EH (cell line): ENCODE measurements at places on chromosomes 2 and 18.

- DNase-seq = no peak
These were observed 622.6 kb downstream of the EPHA4 start for GRCh38 chr2:220949466-220949865.

- no peak for DNase-seq
These were observed 125.1 kb downstream of the TMEM200C start for GRCh38 chr18:5770176-5770575.

DNA sequence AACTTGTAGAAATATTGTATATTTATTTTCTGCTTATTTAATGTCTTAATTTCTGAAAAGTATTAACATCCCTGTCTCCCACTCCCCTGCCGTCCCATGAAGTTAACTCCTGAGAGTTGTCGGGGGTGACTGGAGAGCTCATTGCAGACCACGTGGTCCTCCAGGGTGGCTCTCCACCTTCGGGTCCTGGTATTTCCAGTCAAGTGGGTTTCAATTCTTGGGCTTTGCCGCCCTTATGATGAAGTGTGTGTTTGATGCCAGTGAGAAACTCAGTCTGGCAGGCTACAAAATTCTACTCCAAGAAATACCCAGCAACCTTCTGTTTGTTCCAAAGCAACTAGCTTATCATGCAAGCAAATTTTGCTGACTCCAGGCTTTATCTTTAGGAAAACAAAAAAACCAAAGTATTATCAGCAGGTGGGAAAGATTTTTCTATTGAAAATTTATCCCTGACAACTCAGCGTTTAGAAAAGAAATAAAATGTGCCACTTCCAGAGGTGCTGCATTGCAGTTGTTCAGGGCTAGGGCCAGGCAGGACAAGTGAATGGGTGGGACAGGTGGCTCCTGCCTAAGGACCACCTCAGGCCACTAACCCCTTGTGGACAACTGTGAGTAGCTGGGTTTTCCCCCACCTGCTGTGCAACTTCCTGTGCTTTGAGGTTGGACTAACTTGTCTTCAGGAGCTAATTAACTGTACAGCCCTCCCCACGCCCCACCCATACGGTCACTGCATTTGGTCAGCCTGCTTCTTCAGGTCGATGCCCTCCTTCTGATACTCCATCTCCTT, 46.6 kb downstream of the BCL2L11 start:
- no peak for DNase-seq

- DNase-seq = no peak
These were observed 671.6 kb upstream of the ACVR2A start for GRCh38 chr2:147173189-147173581.

GRCh38 chr2:20868377-20868776, 45.5 kb upstream of the LDAH start:
- no peak for DNase-seq

- no peak for DNase-seq
These were observed 63.9 kb downstream of the TMEM131 start for GRCh38 chr2:97931858-97932225.

DNA sequence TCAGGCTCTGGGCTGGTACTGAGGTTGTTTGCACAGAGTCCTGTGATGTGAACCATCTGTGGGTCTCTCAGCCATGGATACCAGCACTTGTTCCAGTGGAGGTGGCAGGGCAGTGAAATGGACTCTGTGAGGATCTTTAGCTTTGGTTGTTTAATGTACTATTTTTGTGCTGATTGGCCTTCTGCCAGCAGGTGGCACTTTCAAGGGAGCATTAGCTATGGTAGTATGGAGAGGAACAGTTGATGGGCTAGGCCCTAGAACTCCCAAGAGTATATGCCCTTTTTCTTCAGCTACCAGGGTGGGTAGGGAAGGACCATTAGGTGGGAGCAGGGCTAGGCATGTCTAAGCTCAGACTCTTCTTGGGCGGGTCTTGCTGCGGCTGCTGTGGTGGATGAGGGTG, 257.0 kb upstream of the GYPC start:
- DNase-seq = no peak
